ENCODE measurements at places on chromosomes 1 and 21. TPM values are rescaled to one million over a fixed set of nuclear protein-coding genes. Genes with fewer than 3 reads are reported as not detected.

GRCh38 chr1:182367926-182368325 is 23.7 kb downstream of the GLUL start:
- no peaks in the 10 kb centered on the region for H3K36me3 ChIP-seq
- no peak overlapping the region for H3K4me3 ChIP-seq
- no peak for DNase-seq
- H3K4me1 ChIP-seq = no peaks in the 10 kb centered on the region
- H3K27ac ChIP-seq = no peak overlapping the region
- H3K27me3 ChIP-seq = no peaks in the 10 kb centered on the region

DNA sequence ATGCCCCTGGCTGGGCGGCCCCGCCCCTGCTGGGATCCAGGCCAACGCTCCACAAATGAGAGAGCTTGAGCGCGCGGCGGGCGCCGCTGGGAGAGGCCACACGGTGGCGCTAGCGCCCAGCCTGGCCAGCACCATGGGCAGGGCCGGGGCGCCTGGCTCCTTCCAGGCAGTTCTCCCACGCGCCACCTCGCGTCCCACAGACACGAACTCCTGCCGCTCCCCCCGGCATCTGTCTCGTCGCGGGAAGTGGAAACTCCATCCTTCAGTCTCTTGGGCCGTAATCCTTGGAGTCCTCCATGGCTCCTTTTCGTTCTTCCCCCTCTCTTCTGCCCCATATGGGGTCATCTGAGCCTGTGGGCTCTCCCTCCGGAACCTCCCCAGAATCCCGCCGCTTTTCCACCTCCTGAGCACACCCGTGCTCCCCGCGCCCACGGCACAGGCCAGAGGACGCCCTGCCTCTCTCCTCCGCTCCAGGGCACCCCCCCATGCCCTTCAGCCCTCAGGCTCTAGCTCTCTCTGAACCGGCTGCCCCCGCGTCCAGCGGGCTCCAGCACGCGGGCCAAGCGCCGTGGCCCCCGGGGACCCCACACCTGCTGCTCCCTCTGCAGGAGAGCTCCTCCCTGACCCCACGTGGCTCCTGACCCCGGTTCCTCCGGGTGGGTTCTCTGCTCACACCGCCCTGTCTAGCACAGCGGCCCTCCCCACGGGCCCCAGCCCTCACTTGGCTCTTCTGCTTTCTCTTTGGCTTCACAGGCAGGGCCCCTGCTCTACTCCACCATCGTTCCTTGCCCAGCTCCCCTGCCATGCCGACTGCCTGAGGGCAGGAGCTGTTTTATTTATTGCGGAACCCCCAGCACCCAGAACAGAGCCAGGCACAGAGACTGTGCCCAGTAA is 31.9 kb upstream of the EDN2 start:
- no peak overlapping the region for H3K27ac ChIP-seq
- peaks cover 31% of the 10 kb centered on the region for H3K4me1 ChIP-seq
- H3K4me3 ChIP-seq = peak overlapping the region; percentile 51
- DNase-seq = peak; percentile 92
- no peaks in the 10 kb centered on the region for H3K27me3 ChIP-seq

Gene LEMD1
- not detected for total RNA-seq

Gene CD1D
- 4.6 TPM for total RNA-seq

GRCh38 chr21:35525443-35525842 is 476.3 kb upstream of the RUNX1 start:
- no peak overlapping the region for H3K4me3 ChIP-seq
- no peak overlapping the region for H3K27ac ChIP-seq
- no peaks in the 10 kb centered on the region for H3K36me3 ChIP-seq
- no peak for DNase-seq
- no peaks in the 10 kb centered on the region for H3K27me3 ChIP-seq
- H3K4me1 ChIP-seq = peaks cover 20% of the 10 kb centered on the region

DNA sequence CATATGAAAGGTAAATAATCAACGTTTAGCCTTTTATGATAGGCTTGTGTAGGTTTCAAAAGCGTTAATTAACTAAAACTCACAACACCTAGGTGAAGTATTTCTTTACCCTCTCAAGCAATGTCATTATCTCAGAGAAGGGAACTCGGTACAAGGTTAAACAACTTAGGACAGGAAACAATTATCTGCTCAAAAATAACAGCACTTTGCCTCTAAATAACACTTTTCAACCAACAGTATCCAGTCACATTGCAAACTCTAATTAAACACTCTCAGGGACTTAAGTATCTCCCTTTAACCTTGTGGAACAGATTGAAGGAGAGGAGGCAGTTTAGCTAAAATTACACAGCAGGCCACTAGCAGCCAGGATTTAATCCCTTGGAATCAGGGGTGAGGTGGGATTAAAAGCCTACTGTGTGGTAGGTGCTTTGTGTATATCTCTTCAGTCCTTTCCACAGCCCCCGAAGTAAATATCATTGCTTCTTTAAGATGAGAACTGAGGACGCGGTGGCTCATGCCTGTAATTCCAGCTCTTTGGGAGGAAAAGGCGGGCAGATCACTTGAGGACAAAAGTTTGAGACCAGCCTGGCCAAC is 5.2 kb upstream of the AKNAD1 start:
- H3K27ac ChIP-seq = no peak overlapping the region
- H3K4me1 ChIP-seq = no peaks in the 10 kb centered on the region
- H3K27me3 ChIP-seq = no peaks in the 10 kb centered on the region
- H3K4me3 ChIP-seq = no peak overlapping the region
- no peak for DNase-seq

Gene YRDC
- 11.2 TPM for total RNA-seq

GRCh38 chr1:207109004-207109403 is 5.0 kb downstream of the C4BPA start:
- no peak overlapping the region for H3K4me3 ChIP-seq
- no peaks in the 10 kb centered on the region for H3K27me3 ChIP-seq
- no peaks in the 10 kb centered on the region for H3K36me3 ChIP-seq
- no peak for DNase-seq
- H3K27ac ChIP-seq = no peak overlapping the region
- no peaks in the 10 kb centered on the region for H3K4me1 ChIP-seq

DNA sequence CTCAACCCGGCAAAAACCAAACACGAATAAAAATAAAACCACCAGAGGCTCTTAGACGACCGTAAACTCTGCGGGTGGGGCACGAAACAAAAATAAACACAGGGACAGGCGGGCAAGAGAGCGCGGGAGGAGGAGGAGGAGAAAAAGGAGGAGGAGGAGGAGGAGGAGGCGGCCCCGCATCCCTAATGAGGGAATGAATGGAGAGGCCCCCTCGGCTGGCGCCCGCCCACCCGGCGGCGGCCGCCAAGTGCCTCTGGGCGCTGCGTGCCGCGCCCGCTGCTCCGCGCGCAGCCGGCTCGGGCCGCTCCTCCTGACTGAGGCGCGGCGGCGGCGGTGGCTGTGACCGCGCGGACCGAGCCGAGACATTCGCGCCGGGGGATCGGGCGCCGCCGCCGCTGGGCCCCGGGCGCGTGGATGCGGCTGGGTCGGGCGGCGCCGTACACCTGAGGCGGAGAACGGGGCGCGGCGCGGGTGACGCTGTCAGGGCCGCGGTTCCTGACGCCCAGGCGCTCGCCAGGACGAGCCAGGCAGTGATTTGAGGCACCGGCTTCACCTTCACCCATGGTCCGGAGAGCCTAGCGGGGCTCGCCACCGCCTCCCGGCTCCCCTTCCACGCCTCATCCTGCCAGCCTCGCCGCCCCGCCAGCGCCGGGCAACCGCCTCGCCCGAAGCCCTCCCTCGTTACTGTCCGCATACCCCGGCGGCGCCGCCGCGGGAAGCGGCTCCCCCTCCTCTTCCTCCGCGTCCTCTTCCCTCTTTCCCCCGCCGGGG is at the start of gene MARK1:
MARK1 (plus strand) TSS at position 229 of the 771 bp plus-strand sequence. CDS start 687 bp downstream, outside the sequence.
- H3K27ac ChIP-seq = peak within 1 kb of the TSS; percentile 73
- peak; percentile 54 for DNase-seq
- H3K4me1 ChIP-seq = peaks cover 10% of the 10 kb centered on the region
- H3K4me3 ChIP-seq = peak within 1 kb of the TSS; percentile 67
- peaks cover 40% of the 10 kb centered on the region for H3K27me3 ChIP-seq

GRCh38 chr1:117370071-117370470 is 2.8 kb downstream of the MAN1A2 start:
- H3K27me3 ChIP-seq = no peaks in the 10 kb centered on the region
- no peak for DNase-seq
- peaks cover 48% of the 10 kb centered on the region for H3K4me1 ChIP-seq
- no peak overlapping the region for H3K27ac ChIP-seq

DNA sequence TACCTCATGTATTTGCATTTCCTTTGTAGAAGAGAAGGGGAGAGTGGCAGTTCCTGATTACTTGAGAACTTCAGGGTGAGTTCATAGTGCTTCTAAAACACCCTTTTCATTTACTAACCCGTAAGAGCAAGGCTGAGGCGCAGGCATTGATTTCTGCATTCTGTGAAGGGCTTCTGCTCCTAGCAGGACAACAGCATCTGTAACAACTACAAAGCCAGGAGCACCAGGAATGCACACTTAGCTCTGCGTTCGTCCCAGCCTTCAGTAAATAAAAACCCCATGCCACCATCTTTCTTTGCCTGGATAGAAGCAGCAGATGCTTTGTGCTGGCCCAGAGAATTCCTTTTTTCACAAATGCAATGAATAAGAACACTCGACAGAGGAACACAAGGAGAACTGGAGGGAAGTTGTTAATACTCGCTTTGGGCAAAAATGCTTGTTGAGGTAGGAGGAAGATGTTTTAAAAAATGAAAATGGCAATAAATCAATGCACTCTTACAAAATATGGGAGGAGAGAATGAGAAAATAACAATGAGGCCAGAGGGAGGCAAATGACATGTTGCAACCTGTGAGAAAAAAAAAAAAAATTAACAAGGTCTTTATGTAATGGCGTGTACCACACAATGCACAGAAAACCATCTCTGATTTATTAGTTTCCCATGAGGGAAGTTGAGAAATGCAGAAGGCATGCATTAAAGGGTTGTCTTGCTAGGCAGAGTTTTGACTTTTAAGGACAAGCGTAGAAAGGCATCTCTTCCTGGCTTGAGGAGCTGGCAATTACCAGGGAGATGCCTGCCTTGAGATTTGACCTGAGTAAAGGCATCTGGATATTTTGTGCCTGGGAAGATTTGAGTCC is 418.8 kb downstream of the DISC1 start:
- H3K27me3 ChIP-seq = no peaks in the 10 kb centered on the region
- H3K4me1 ChIP-seq = no peaks in the 10 kb centered on the region
- no peaks in the 10 kb centered on the region for H3K36me3 ChIP-seq
- no peak for DNase-seq

Gene GJA5
- total RNA-seq = 44.5 TPM

GRCh38 chr1:105830571-105831146 is 1225.8 kb upstream of the PRMT6 start:
- H3K36me3 ChIP-seq = no peaks in the 10 kb centered on the region
- H3K27me3 ChIP-seq = no peaks in the 10 kb centered on the region
- no peak overlapping the region for H3K27ac ChIP-seq
- H3K4me1 ChIP-seq = no peaks in the 10 kb centered on the region
- DNase-seq = no peak
- H3K4me3 ChIP-seq = no peak overlapping the region

Gene TMEM39B
- total RNA-seq = 15.3 TPM

DNA sequence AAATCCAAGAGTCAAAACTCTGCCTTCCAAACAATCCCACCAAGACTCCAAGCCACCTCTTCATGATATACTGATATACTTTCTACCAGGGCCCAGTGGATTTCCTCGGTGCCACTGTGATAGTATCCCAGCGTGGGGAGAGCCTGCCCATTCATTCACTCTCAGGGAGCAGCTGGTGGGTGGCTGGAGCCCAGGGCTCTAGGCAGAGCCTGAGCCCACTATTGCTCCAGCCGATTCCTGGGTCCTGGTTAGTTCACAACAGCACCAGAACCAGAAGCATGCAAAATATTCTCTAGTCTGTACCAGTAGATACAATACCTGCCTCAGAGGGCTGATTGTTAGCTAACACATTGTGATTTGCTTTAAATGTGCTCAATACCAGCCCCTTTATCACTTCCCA is 831 bp downstream of the CSRP1 start:
- peaks cover 73% of the 10 kb centered on the region for H3K4me1 ChIP-seq
- no peaks in the 10 kb centered on the region for H3K27me3 ChIP-seq
- no peaks in the 10 kb centered on the region for H3K36me3 ChIP-seq
- no peak for DNase-seq
- peak overlapping the region; percentile 79 for H3K4me3 ChIP-seq

GRCh38 chr1:173409613-173410012 is 67.5 kb upstream of the PRDX6 start:
- no peaks in the 10 kb centered on the region for H3K27me3 ChIP-seq
- DNase-seq = peak; percentile 66
- peaks cover 25% of the 10 kb centered on the region for H3K4me1 ChIP-seq
- H3K4me3 ChIP-seq = no peak overlapping the region
- no peaks in the 10 kb centered on the region for H3K36me3 ChIP-seq

- DNase-seq = no peak
- no peaks in the 10 kb centered on the region for H3K27me3 ChIP-seq
- H3K27ac ChIP-seq = peak overlapping the region; percentile 98
- peaks cover 52% of the 10 kb centered on the region for H3K4me1 ChIP-seq
- peak overlapping the region; percentile 72 for H3K4me3 ChIP-seq
Measured at GRCh38 chr1:248825136-248825535, 579 bp downstream of the SH3BP5L start.

Gene C4BPA
- total RNA-seq = 65.2 TPM

Gene MYOC
- total RNA-seq = 3.2 TPM

DNA sequence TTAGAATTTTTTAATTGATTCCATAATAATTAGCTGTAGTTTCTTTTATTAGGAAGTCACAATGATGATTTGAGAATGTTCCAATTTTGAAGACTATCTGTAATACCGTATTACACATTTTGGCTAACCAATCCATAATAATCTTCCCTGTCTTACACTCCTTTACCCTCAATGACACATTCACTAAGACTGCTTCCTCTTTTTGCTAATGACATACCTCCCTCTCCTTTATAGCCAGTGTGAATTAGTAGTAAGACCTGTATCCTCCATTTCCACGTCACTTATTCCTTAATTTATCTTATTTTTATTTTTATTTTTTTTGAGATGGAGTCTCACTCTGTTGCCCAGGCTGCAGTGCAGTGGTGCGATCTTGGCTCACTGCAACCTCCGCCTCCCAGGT is 10.1 kb downstream of the KDM1A start:
- no peak overlapping the region for H3K4me3 ChIP-seq
- peaks cover 5% of the 10 kb centered on the region for H3K4me1 ChIP-seq
- no peaks in the 10 kb centered on the region for H3K36me3 ChIP-seq
- DNase-seq = no peak
- no peak overlapping the region for H3K27ac ChIP-seq

GRCh38 chr1:211730347-211730746 is 54.9 kb upstream of the NEK2 start:
- H3K36me3 ChIP-seq = no peaks in the 10 kb centered on the region
- H3K27ac ChIP-seq = no peak overlapping the region
- H3K27me3 ChIP-seq = no peaks in the 10 kb centered on the region
- H3K4me3 ChIP-seq = no peak overlapping the region

Gene SLAMF1
- 1.4 TPM for total RNA-seq
